ENCODE measurements at places on chromosomes 3 and 15.

- no peak for DNase-seq
Measured at GRCh38 chr3:6522191-6522590, 338.7 kb upstream of the GRM7 start.

- no peak for DNase-seq
Measured at GRCh38 chr15:42344763-42345162, 14.5 kb upstream of the CAPN3 start.

DNA sequence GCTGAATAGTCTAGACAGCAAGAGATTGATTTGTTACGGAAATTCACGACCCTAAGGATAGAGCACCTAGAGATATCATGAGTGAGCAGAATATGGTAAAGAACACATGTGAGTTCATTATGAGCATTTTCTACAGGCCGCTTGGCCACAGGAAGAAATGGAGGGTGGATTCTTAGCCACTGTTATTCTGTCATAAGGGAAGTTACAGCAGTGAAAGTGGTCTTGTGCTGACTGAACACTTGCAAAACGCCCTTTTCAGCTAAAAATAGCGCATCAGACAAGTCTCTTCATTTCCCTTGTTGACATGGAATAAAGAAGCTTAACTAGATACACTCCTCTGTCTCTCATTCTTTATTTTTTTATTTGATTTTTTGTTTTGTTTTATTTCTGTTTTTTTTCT, 19.8 kb downstream of the DGKG start:
- DNase-seq: no peak

DNA sequence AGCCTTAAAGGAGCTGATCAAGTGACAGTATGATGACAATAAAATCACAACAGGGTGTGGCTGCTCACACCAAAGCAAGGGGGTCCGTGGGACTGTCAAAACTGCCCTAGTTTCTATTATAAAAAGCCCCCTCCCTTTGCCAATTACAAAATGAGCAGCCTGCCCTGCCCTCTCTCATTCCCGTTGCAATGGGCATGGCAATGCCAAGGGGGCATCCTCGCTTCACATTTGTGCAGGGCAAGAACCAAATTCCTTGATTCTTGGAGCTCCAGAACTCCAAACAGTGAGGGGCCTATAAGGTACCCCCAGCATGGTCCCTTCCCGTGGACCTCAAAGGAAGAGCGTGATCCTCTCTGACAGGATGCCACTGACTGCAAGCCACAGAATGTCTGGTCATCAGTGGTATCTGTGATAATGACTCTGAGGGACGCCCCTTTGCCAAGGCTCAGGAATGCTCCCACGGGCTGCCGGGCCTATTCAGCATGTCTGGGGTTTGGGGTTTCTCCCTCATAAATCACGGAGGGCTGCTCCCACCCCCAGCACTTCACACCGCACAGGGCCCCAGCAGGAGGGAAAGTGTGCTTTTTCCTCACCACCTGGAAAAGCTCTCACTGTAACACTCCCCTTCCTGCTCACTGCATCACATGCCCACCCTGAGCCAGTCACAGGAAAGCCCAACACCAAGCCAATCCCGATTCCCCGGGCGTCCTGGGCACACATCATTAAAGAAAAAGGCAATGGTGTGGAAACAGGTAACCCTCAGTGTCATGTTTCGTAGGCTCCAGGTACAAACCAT, 105.1 kb upstream of the TRPM1 start:
- DNase-seq: no peak

GRCh38 chr3:32872487-32873382, 54.9 kb downstream of the TRIM71 start:
- DNase-seq: no peak

DNA sequence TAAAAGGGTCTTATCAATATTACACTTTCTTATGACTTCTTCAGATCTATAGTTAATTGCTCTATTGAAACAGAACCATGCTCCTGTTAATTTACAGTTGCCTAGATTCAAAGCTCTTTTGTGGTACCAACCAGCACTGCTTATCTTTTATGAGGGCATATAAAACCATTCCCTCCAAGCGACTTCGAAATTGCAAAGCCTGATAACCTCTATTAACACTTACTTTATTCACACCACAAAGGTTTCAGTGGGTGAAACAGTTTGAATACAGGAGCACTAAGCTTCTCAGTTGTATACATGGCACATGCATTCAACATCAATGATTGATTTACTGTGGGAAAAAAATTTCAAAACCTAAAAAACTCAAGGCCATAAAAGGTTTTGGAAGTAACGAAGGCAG, 74.9 kb upstream of the PPIB start:
- no peak for DNase-seq

- no peak for DNase-seq
Measured at GRCh38 chr15:82398785-82399184, 30.8 kb upstream of the GOLGA6L9 start.

GRCh38 chr3:85007195-85008094, 48.7 kb downstream of the CADM2 start:
- DNase-seq: no peak

DNA sequence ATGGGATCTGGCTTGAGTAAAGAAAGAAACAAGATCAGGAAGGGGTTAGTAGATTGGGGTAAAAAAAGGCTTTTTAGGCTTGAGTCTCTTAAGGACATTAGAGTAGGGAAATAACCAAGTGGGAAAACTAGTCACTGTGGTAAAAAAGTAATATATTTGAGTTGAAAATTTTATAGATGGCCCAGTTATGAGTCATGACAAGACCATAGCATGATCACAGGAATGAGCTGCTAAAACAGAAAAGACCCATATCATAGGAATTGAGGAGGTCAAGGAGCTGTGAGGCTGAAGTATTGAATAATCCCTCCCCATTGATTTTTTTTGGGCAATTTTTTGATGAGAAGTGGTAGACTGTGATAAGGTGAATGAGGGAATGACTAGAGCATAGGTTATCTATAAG, 69.2 kb upstream of the TBC1D5 start:
- no peak for DNase-seq

GRCh38 chr3:168951368-168951767, 712.1 kb downstream of the MECOM start:
- no peak for DNase-seq

DNA sequence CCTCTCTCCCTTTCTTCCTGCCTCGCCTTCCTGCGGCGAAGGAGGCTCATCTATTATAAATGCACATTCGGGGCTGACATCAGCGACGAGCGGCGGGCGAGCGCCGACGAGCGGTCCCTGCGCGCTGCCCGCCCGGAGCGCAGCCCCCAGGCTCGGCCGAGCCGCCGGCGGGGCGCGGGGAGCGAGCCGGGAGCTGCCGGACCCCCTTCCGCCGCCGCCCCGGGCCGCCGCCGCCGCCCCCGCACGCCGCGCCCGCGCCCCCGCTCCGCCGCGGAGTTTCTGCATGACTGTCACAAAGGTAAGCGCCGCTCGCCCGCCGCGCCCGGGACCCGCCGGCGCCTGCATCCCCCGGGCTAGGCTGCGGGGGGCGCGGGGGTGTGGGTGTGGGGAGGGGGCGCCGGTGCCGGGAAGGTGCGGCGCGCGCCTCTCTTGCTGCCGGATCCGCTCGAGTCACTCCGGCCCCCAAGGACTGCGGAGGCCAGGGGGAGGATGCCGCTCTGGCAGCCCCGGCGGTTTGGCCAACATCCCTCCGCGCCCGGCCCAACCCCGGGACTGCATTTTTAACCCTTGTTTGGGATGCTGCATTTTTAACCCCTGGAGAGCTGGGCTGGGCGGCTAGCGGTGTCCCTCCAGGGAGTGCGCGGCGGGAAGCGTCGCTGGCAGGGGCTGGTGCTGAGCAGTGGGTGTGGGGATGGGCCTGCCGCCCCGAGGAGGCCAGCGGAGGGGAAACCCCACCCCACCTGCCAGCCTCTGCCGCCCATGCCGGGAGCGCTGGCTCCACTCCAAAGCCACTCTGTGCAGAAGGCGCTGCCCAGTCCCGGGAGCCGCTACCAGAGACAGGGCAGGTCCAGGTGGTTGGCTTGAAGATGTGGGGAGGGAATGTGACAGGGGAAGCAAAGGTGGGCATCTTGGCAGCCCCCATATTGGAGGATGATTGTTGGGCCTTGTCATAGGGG, at the start of gene CORO2B:
TSS of gene CORO2B (plus strand) at position 14 of the 956 bp plus-strand sequence. CDS start at position 284, 270 bp downstream.
- DNase-seq: no peak

DNA sequence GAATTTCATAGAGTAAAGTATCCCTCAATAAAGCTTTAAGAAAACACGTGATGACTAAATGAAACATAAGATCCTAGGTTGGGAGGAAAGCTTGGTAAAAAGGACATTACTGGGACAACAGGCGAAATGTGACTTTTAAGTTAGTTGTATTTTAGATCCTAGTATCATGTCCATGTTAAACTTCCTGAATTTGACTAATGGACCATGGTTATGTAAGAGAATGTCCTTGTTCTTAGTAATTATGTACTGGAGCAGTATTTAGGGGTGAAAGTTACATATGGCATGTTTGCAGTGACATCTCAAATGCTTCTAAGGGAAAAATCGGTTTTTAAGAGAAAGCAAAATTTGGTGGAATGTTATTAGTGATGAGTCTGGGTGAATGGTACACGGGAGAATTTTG, 69.6 kb downstream of the IQSEC1 start:
- no peak for DNase-seq

- no peak for DNase-seq
Measured at GRCh38 chr3:39028546-39028945, 23.2 kb downstream of the SCN11A start.

- DNase-seq: no peak
Measured at GRCh38 chr3:53154881-53155285, 6.1 kb upstream of the PRKCD start.

DNA sequence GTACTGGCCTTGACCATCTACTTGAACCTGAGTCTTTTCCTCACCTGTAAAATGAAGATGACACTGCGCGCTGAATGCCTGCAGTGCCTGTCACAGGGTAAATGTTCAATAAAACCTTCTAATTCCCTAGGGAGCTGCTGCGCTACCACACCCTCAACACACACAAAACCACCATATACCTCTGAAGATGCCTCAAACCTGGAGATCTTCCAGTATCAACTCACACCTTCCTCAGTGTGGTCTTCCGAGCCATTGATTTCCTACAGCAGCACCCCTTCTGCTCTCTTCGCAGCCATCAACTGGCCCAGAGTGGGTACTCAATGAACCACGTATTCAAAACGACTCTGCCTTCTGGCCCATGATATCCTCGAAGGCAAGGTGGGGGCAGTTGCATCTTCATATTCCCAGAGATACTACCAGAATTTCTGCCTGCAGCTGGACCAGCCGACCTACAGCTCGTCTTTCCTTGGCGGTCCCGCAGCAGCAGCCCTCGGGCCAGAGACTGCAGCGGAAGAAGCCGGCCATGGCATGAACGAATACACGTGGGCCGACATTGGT, 695 bp downstream of the RPL32 start:
- DNase-seq: peak; percentile 24

GRCh38 chr3:121514496-121514895, 31.3 kb downstream of the POLQ start:
- DNase-seq: no peak

- no peak for DNase-seq
Measured at GRCh38 chr3:122076491-122077292, 21.5 kb downstream of the CD86 start.

Data from CD4-positive, alpha-beta T cell treated with Interleukin-4 for 4 hours (primary cell).